Activated T-helper 9 cell treated with anti-CD3 and anti-CD28 coated beads, Interleukin-2, amount 50 U/mL, for 16 hours (primary cell): ENCODE measurements at places on chromosomes 2 and 18.

DNA sequence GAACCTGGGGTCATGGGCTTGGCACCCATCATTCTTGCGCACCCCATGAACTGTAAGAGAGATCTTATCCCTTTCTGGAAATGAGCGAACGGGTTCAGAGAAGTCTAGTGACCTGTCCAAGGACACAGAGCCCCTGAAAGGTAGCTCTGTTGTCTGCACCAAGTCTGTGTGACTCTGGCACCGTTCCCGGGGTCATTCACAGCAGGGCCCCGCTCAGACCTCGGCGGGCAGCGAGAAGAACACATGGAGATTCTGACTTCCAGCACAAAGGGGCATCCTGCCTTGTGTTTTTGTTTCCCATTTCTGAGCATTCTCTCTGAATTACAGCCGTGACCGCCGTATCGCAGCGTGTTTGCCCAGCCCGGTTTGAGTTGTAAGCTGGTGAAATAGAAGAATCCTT, 231.7 kb downstream of the KLHL29 start:
- no peak for DNase-seq

DNA sequence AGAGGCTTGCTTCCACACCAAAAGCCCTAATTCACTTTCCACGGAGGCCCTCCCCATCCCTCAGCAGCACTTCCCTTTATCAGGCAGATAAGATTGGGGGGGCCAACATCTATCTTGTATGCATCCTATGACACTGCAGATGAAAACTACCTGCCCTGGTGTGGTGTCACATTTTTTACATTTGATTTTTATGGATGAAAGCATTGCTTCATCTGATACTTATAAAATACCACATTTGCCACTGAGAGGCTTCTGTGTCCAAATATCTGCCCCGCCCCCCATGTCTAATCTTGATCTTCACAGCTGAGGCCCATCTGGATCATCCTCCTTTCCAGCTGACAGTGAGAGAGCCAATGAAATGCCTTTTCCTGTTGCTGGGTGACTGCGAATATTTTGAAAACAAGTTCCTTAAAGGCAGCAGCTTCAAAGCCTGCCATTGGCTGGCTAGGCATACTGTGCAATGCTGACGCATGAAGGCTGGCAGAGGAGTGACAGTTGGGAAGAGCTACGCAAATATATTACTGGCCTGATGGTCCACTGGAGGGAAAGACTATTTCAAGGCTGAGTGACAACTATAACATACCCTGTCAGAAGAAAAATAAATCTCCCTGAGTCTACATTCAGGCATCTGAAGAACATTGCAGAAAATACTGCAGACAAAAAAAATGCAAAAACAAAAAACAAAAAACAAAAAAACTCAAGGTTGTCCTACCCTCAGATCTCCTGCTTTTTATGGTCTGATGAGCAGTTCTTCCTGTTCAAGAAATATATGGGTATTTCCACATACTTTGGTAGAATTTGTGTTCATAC, 318.7 kb downstream of the PDE11A start:
- no peak for DNase-seq

- DNase-seq, result no peak
These were observed 350.3 kb downstream of the LRATD1 start for GRCh38 chr2:14982790-14983189.

DNA sequence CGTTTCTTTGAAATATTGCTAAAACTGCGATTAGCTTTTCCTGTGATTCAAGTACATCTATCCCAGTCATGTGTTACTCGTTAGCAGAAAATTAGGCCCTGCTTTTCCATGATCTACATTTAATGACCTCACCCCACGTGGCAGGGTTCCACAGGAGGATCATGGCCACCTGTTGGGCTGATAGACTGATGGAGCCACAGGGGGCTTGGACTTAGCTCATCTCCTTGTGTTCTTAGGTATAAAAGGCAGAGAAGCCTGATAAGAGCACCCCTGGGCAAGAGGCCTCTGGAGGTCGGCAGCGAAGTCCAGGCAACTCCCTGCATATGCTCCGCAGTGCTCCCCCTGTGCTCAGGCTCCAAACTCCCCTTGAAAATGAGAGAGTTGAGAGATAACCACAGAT, 12.9 kb downstream of the FZD7 start:
- no peak for DNase-seq

- no peak for DNase-seq
These were observed 122.1 kb downstream of the TMEM247 start for GRCh38 chr2:46601328-46601963.

DNA sequence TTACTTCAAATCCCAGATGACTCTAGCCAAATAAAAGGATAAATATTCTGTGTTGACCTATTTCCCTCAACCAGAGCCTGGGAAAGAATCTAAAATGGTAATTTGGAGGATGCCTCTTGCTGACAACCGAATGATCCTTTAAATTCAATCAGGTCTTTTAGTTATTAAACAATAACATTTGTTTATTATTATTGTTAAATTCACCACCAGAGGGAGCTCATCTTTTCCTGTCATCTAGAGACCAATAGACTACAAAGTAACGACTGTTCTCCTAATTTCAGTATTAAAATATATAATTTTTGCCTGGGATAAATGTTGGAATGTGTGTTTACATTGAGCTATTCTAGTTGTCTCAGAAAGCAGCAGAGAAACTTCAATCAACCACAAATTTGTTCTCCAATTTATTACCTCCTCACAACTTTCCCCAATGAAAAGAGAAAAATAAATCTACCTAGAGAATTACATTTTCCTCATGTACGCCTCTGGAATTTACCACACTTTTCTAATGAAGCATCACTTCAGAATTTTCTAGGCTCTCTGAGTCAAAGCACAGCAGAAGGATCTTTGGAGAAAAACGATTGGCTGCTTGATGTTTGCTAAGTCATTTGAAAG, 142.7 kb downstream of the SCG2 start:
- DNase-seq, result no peak

DNA sequence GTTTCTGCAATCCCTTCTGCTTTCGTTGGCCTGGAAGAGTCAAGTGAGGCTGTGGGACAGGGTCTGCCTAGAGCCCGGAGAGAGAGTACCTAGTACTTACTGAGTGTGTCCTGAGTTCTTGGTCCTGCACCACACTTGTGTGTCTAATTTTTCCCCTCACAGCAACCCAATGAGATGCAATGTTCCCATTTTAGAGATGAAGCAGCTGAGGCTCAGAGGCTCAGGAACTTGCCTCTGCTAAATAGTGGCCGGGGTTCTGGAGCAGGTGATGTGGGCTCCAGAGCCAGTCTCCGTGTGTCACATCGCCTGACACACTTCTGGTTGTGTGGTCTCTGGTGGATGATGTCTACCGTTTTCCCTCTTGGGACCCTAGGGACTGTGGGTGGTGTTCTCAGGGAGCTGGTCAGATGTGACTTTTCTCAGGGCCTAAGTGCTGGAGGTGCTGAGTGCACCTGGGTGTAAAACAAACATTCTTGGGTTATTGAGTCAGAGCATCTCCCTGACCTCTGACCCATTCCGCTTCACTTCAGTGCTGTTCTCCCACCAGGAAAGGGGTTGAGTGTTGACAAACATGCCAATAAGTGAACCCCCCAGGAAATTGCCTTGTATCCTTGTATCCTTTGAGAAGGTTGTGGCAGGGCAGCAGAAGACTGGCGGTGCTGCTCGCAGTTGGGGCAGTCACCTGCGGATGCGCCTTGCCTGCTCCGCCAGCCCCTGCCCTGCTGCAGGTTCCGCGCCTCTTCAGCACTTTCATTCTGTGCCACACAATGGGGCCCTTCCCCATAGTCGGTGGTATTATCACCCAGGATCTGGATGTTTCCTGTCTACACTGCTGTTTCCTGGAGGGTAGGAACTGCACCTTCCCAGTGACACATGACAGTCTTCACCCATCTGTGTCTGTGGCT, 32.1 kb downstream of the HK2 start:
- DNase-seq, result no peak

GRCh38 chr2:197144183-197144582, 166.4 kb downstream of the ANKRD44 start:
- no peak for DNase-seq

DNA sequence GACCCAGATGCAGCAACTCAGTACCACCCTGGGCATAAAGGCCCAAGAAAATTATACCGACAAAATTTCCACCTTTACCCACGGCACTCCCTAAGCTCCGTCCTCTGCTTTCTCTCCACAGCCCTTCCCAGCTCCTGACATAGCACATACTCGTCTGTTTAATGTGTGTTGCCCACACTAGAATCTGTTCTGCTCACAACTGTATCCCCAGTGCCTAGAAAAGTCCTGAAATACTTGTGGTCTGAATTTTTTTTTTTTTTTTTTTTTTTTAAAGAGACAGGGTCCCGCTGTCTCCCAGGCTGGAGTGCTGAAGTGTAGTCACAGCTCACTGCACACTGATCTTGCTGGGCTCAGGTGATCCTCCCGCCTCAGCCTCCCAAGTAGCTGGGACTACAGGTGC, 62.3 kb downstream of the ADCY3 start:
- DNase-seq, result no peak

DNA sequence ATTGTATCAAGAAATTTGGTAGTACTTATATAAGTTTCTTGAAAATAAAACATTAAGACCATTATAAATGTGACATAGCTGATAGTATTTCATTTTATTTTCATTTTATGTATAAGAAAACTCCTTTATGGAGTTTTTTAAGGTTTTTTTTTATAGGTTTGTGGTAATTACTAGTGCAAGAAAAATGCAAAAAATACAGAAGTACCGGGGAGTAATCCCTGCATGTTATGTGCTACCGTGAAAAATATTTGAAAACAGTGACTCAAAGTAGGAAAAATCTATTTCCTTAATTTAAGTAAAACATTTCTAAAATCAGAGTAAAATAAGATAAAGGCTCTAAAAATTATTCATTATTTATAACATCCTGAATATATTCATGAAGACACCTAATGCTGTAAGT, 21.6 kb downstream of the ZSWIM2 start:
- no peak for DNase-seq

- no peak for DNase-seq
These were observed 290.2 kb downstream of the LPIN1 start for GRCh38 chr2:12036640-12036983.

DNA sequence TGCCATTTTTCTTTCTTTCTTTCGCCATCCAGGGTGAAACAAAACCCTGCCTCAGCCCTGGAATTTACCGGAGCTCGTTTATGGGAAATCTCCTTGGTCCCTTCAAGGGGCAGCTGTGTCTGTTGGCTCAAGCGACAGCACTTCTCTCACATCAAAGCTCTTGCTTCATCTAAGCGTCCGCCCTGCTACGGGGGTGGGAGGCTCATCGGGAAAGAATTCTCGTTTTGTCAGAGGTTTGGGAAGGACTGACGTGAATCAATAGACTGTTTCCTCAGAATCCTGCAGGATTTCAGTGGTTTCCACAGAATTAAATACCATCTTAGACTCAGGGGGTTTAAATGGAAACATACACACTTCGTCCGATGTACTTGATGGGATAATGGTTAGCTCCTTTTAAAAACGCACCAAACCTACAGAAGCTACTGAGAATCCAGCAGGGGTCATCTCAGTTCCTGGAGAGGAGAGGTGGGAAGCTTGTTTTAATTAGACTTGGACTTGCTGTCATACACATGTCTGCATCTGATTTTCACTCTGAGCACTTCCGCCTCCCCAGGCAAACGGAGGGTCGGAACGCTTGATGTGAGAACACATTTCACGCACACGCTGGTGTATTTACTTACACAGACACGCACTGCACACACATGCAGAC, 91.6 kb downstream of the ASB1 start:
- DNase-seq, result no peak

DNA sequence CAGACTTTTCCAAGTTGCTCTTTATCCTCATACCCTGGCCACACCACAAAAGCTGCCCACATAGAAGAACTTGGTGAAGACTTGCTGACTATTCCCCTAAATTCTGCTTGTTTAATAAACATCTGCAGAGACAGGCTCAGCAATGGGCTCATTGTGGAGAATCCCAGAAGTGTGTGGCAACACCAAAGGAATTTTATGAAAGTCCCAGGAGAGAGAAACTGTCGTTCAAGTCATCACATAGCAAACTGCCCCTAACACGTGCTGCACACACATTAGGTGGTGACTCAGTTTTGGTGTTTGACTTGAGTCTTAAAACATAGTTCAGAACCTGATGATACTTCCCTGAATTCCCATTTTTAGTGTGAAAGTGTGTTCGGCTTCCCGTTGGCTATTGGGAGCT, 38.6 kb downstream of the CYP1B1 start:
- DNase-seq, result no peak

DNA sequence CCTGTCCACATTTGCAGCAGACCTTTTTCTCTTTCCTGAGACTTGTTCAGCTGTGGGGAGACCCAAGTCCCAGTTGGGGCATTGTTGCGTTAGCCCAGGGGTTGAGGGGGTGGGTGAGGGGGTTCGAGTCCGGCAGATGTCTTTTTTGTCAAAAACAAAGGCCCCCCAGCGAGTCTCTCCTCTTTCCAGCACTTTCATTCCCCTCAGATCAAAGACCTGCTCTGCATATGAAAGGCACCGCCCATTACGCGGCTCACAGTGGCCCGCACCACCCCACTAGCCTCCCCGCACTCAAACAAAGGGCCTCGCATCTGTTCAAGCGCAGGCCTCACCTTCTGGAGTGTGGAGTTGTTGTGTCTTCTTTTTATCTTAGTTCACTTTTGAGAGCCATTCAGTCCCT, 25.2 kb downstream of the TRABD2A start:
- no peak for DNase-seq

GRCh38 chr2:564471-565181, 112.6 kb downstream of the TMEM18 start:
- DNase-seq, result no peak

GRCh38 chr2:192544371-192544955, 349.7 kb upstream of the TMEFF2 start:
- no peak for DNase-seq

- DNase-seq, result no peak
These were observed 14.0 kb upstream of the ZNF396 start for GRCh38 chr18:35390951-35391700.

- no peak for DNase-seq
These were observed 6.1 kb upstream of the SLC35F5 start for GRCh38 chr2:113762377-113763118.

- DNase-seq, result no peak
These were observed 337.4 kb downstream of the PTPRM start for GRCh38 chr18:7904529-7904928.

- DNase-seq, result no peak
These were observed 10.5 kb downstream of the PKP4 start for GRCh38 chr2:158467248-158467647.

GRCh38 chr2:136207665-136208064, 89.7 kb upstream of the CXCR4 start:
- DNase-seq, result no peak
